Activated naive CD8-positive, alpha-beta T cell treated with anti-CD3 and anti-CD28 coated beads, Interleukin-2, amount 50 U/mL, for 16 hours (primary cell): ENCODE measurements at places on chromosomes 12 and 14.

- no peak for DNase-seq
These were observed 451.9 kb upstream of the NOVA1 start for GRCh38 chr14:27049701-27050100.

GRCh38 chr14:38409071-38409705 is 153.3 kb upstream of the CLEC14A start:
- no peak for DNase-seq

DNA sequence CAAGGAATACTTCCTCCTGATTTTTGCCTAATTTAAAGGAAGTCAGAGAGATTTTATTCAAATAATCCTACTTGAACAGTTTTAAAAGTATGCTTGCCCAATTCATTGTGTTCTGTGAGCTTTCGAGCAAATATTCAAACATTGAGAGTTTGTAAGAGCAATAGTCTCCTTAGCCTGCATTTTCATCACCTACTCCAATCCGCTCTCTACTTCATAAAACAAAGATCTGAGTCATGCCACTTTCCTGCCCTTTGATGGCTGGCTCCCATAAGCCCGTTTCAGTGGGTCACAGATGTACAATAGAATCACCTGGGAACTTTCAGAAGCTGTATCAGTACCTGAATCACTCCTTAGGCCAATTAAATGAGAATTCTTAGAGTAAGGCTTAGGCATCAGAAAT is 319.2 kb downstream of the PDZRN4 start:
- no peak for DNase-seq

DNA sequence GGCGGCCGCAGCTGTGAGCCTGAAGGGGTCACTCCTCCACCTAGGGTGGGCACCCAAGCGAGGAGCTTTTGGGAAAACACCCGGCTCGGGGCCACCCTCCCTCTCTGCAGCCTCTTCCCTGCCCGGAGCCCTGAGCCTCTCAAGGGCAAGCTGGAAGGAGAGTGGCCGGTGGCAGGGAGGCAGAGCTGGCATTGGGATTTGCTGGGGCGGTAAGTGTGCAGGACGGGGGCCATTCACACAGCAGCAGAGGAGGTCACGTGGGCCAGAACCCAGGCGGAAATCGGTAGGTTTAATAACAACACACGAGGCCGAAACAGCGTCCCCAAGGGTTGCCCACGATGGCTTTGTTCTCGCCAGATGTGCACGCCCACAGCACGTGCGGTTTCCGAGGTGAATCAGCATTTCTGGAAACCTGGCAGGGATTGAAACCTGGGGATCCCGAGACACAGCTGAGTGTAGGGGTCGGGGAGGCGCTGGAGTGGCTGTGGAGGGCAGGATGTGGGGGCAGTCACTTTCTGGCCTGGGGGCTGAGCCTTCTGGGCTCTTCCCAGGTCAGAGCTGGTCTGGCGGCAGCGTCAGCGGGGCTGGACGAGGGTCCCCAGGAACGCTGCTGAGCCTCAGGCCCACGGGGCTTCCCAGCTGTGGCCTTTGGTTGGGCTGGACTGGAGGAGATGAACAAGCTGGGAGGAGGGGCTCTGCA is 23.5 kb downstream of the NOC4L start:
- DNase-seq: no peak

DNA sequence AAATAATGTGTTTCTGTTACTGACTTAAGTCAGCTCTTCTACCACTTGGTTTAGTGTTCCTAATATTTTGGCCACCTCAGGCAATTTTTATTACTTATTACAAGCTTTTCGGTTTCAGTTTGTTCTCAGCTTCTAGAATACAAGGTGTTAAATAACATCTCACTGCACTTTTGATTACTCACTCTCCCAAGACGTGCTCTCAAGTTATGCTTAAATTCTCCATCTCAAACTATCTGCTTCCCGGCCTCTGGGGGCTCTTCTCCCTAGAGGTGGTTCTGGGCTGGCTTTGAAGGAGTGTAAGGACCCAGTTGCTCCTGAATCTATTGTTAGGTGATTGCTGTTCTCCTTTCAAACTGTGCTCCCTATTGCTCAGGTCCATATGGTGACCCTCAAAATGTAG is 193.9 kb upstream of the DDHD1 start:
- DNase-seq: no peak

- no peak for DNase-seq
These were observed 413.8 kb upstream of the SOX5 start for GRCh38 chr12:24363177-24363754.

DNA sequence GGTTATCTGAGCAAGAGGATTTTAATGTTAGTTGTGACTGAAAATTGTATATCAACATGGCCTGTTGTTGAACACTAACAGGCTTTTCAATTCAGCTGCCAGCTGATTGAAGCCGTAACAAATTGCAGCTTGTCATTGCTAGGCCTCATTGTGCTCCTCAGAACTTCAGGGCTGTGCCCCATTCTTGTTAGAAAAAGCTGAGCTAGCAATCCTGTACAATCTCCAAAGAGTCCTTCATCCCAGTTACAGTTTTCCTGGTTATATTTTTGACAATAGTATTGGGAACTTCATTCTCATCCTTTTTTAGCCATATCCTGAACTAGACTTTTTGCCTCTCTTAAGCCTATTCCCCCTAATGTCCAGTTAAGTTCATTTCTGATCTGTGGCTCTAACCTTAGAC is 564.1 kb upstream of the ATXN7L3B start:
- no peak for DNase-seq

- DNase-seq: no peak
These were observed 14.9 kb upstream of the IFT81 start for GRCh38 chr12:110109037-110109836.

DNA sequence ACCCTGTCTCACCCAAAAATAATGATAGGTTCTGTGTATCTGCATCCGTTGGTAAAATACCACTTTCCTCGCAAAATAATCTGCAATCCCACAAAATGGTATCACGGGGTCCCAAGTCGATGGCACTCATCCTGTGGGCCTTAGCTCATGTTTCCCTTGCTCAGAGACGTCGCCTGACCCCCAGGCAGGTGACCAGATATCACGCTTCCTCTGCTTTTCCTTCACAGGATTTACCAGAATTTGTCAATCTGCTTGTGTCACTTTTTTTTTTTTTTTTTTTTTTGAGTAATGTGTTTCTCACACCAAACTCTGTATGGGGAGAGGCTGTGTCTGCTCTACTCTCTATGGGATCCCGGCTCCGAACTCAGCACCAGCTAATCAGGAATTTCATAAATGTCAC is 162.7 kb downstream of the PRKCH start:
- DNase-seq: no peak

DNA sequence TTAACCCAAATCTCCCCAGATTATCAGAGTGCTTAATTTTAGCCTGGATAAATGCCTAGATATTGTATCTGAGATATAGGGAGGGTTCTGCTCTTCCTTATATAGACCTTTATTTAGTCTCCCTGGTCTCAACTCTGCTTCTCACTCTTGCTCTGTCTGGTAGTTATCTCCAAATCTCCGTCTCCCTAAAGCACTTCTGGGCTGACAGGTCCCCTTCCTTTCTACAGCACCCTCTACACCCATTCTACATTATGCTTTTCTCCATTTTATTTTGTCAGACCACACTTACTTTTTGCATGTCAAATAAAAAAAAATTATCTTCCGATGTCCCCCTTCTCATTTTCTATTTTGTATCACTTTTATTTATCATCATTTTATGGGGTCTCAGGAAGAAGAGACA is 2.0 kb upstream of the ERC1 start:
- no peak for DNase-seq

- no peak for DNase-seq
These were observed 10.5 kb downstream of the PLD4 start for GRCh38 chr14:104935026-104935650.

DNA sequence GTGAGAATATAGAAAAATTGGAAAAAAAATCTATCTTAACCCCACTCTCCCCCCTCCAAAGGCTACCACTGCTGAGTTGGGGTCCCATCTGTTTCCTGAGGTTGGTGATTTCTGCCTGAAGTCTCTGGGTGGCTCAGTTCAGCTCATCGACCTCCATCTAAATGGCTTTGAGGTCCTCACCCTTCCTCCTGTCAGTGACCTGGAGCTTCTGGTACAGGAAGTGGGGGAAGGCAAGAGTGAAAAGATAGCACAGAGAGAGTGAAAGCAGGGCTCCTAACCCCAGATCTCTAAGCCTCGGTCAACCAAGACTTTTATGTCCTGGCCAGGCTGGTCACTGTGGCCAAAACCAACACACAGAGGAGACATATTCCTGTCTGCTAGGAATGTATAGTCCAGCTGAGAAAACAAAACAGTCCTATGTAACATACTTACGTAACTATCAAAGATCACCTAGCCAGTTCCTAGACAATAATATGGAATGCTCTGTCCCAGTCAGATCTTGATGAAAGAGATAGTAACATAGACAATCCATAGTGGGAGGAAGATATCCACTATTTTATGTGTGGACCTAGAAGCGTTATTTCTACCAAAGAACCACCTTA is 12.3 kb upstream of the KRT73 start:
- DNase-seq: no peak

DNA sequence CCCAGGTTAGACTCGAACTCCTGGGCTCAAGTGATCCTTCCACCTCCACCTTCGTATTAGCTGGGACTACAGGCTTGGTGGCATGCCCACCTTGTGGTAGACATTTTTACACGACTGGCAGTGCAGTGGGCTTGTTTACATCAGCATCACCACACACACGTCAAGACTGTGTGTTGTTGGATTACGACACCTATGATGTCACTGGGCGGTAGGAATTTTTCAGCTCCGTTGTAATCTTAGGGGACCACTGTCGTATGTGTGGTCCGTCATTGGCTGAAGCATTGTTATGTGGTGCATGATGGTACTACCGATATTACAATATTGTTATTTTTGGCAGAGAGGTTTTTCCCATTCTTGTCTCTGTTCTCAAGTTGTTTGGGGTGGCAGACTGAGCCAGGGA is 50.7 kb downstream of the TSPAN9 start:
- DNase-seq: no peak

GRCh38 chr12:106113824-106114446 is 24.8 kb downstream of the NUAK1 start:
- DNase-seq: no peak

GRCh38 chr12:119005913-119006312 is 24.6 kb downstream of the SRRM4 start:
- DNase-seq: no peak

DNA sequence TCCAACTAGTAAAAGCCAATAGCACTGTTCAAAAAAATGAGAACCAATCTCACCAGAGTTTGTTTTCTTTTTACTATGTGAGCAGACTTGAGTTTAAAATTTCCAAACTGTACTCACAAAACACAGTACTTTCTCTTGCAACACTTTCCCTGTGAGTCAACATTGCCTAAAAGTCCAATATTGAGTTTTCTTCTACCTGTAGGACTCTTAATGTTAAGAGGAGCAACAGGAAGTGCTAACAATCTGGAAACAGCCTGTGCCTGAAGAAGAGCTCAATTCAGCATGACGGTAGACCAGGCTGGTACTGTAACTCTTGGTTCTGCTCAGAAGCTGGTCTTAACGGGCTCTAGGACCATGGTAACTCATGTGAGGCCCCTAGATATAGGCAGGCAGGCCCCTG is 144.3 kb downstream of the MED13L start:
- no peak for DNase-seq

DNA sequence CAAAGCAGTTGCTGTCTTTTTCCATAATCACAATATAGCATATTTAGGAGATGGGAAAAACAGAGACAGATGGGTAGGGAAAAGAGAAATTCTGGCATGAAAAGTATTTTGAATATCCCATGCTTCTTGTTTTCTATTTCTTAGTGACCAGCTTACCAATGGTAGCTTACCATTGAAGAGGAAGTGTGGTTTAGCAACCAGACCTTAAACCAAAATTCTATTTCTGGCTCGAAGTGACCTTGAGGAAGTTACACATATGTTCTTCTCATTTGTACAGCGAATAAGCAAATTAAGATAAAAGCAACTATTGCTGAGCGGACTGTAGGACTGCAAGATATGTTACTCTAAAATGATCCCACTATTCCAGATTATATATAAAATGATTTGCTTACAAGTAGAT is 82.9 kb downstream of the FGD4 start:
- DNase-seq: no peak

DNA sequence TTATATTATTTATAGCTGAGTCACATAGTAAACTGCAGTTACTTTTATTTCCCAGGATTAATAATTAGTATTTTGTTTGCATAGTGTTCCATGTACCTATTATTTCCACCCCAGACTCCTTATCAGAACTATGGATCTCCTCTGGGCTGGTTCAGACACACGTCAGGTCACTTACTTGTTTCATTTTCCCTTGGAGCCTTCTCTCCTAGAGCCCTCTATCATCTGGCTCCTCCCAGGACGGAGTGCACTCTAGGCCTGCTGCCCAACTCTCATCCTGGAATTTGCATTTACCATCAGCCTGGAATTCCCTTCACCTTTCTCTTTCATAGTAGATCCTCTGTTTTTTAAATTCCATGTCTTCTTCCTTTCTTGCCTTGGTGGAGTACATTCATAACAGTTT is 28.5 kb upstream of the GALNT16 start:
- no peak for DNase-seq

GRCh38 chr12:27340971-27341370 is 8.3 kb downstream of the BMAL2 start:
- DNase-seq: no peak

DNA sequence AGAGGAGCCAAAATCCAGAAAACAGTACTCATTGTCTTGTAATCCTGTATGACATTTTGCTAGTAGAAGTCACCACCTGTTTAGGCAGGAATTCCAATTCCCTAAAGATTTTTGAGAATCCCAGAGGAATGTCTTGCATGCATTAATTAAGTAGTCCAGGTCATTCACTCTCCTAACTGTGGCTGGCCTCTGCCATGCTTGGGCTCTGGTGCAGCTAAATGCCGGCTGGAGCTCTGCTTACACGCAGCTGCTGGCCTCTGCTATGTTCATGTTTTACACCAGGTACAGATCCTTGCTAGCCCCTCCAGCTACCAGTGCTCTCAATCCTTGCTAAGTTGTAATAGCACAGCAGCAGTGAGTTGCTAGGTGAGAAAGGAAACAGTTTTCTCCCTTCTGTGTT is 16.3 kb upstream of the HIF1A start:
- DNase-seq: no peak

- DNase-seq: no peak
These were observed 24.2 kb upstream of the PTHLH start for GRCh38 chr12:27996761-27997160.

DNA sequence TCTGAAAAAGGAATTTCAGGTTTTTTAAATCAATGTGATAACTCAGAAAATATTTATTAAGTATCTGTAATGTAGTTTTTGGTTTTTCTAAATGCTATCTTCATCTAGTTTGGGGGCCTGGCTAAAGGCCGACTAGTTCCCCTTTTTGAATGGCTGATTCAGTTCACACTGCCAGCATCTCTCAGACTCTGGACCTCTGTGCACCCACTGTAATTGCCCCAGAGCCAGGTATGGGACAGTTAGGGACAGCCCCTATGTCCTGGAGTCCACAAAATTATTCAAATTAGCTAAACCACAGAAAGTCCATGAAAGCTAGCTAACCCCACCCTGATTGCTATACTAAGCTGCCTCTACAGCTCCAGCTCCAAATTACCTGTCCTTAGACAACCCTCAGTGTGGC is 49.1 kb upstream of the RGS6 start:
- DNase-seq: no peak

- DNase-seq: no peak
These were observed 14.2 kb upstream of the SLC24A4 start for GRCh38 chr14:92308716-92309115.

- DNase-seq: no peak
These were observed 14.4 kb upstream of the VRTN start for GRCh38 chr14:74333909-74334308.
